ENCODE measurements at places on chromosomes 11 and 22. TPM values are rescaled to one million over a fixed set of nuclear protein-coding genes. Genes with fewer than 3 reads are reported as not detected.

Gene WT1
- total RNA-seq, result 0.61 TPM

DNA sequence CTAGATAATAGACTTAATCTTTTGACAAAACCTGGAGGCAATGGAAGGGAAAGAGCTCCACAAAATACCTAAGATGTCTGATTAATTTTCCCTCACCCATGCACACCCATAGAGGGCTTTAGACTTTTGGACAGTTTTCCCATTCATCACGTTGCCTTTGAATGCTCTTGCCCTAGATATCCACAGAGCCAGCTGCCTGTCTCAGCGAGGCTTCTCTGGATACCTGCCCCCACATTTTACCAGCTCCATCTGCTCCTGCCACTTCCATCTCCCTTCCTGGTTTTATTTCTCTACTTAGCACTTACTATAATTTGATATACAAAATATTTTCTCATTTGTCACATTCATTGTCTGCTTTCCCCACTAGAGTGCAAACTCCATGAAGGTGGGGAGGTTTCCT lies 136.8 kb downstream of the FDX1 start:
- DNase-seq, result no peak

DNA sequence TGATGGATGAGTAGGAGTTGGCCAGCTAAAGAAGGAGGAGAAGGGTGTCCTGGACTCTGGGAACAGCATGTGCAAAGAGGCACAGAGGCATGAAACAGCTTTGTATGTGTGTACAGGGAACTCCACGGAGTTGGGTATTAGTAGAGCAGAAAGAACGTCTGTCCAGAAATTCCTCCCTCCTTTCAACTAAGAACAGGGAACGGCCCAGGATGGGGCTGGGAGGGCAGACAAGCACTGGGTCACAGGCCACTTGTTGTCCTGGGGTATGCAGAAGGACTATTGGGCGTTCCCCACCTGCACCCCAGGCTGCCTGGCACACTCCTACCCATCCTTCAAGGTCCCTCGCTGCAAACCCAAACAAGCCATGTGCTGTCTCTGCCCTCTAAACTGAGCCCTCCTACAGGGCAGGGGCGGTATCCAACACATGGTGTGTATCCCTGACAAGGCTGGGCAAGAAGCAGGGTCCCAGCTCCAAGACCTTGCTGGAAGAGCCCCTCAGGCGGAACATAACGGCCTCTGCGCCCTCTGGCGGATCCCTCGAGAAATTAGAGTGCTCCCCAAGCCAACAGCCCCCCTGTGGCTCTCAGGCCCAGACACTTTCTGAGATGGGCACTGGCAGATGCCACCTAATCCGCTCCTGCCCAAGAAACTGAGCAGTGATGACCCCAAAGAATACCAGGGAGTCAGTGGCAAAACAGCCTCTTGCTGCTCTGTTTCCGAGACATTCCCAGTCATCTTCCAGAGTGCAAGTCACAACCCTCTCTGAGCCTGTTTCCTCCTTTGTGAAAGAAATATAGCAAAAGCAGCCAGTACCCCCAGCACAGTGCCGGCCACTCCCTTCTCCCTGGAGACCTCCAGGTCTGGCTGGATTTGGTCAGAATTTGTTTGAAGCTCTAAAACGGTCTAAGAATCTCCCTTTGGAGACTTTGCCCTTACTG lies 1.6 kb upstream of the ELFN2 start:
- DNase-seq, result peak; percentile 59

DNA sequence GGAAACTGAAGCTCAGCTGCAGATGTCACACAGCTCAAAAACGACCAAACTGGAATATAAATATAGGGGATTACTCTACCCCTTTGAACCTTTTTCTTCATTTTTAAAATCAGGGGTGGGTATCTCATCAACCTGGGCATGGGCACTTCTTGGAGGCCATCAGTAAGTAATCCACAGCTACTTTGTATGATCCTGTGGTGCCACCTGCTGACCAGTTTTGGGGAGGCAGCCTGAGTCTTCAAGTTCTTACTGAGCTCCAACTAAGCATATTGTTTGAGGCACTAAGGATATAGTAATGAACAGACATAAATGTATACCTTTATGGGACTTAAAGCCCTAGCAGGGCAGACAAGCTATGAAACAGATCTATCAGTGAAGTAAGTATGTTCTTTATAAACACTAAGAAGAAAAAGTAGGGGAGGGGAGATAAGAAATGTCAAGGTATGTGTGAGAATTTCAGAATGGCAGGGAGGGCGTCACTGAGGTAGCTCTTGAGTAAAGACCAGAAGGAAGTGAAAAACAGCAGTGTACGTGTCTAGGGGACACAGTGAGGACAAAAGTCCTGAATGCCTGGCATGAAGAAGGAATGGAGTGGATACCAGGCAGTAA lies 18.4 kb downstream of the TUB start:
- peak; percentile 75 for DNase-seq

DNA sequence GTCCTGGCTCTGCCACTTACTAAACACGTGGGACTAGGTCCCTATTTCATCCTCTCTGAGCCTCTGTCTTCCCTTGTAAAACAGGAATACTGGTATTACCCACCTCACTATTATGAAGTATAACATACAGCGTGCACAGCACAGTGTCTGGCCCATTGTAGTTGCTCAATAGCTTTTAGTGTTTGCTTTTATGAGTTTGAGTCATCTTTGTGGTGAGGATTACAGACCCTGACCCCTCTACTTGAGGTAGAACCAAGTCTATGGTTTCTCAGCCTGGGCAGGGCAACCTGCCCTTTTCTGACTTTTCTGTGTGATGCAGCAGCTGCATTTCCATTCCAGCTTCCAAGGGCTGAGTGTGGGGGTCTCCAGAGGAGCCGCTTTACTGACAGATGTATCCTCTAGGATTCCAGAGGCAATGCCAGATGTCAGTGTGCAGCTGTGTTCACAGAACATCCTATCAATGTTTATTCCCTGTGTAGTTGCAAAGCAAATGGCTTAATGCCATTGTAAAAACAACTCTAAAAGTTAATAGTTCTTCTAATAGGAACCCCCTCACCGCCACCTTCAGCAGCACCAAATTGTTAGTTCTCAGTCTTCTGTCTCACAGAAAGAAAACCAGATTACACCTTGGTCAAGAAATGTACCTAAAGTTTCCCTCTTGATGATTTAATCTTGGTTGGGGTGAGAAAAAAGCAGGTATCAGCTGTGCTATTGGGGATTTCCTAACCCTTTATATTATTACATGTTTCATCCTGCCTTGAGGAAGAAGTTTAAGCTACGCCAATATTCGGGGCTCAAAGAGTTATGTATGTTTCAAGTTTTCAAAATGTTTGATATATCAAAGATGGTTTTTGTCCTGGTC lies 16.8 kb downstream of the PRR5L start:
- DNase-seq, result peak; percentile 83

GRCh38 chr11:109209572-109209971 lies 212.4 kb upstream of the C11orf87 start:
- DNase-seq, result no peak

DNA sequence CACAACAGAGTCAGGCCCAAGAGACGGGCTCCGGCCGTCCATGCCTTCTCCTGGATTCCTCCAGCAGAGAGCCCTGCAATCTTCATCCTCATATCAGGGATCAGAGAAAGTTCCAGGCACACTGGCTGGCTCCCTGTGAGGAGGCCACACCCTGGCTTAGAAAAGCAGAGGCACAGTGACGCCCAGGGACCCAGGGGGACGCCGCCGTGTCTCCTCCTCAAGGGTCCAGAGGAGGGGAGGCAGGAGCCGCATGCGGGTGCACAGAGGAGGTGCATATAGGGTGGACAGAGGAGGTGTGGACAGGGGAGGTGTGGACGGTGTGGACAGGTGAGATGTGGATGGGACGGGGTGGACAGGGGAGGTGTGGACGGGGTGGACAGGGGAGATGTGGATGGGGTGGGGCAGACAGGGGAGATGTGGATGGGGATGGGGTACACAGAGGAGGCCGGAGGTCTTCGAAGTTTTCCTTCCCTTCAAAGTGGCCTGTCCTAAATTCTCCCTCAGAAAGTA lies 1521.9 kb downstream of the BRD1 start:
- no peak for DNase-seq

Gene IFTAP
- 18.6 TPM for total RNA-seq

Gene FAM111A
- total RNA-seq, result 26.3 TPM

- no peak for DNase-seq
Measured at GRCh38 chr11:35377262-35377661, 42.1 kb downstream of the SLC1A2 start.

Gene GCAT
- 32.8 TPM for total RNA-seq

- DNase-seq, result peak; percentile 10
Measured at GRCh38 chr22:29476116-29476515, 3.9 kb upstream of the NEFH start.

DNA sequence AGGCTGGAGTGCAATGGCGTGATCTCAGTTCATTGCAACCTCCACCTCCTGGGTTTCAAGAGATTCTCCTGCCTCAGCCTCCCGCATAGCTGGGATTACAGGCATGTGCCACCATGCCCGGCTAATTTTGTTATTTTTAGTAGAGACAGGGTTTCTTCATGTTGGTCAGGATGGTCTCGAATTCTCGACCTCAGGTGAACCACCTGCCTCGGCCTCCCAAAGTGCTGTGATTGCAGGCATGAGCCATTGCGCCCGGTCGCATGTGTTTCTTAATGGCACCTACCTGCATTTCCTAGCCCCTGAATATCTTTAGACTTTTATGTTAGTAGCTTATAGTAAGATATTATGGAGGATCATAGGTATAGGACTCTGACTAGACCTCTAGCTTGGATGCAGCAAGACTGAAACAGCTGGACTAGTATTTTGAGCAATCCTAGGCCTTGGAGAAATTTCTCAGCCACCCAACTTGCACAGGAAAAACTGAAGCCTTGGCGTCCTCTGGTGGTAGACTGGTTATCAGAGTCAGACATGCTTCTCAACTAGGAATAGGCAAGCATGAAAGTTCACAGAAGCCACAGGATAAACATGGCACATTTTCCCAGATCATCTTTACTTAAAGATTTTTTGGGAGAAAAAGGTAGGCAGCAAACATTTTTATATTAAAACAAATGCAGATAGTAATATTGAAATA lies 22.7 kb upstream of the C1QTNF4 start:
- DNase-seq, result peak; percentile 61

Gene C11orf91
- total RNA-seq, result 2.8 TPM

DNA sequence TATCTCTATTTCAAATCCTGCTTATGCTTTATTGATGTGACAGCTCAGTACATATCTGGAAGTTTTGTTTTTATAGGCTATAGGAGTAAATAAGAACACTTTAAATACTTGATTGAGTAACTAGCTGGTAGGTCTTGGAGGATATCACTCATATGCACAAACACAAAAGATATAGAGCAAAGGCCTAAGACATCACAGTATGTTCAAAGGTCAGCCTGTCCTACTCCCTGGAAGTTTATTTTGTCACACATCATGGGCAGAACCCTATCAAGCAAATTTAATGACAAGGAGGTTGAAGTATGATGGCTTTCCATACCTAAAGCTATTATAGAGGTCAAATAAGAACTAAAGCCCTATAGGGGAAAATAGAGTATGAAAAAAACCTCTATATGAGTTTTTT lies 70.0 kb upstream of the MS4A8 start:
- no peak for DNase-seq

Measured in MCF 10A (cell line).